CD4-positive, alpha-beta T cell treated with Interleukin-6 for 4 hours (primary cell): ENCODE measurements at places on chromosomes 7 and 10.

GRCh38 chr7:141563956-141564623 lies 12.9 kb downstream of the AGK start:
- DNase-seq: no peak

- no peak for DNase-seq
Observed at GRCh38 chr7:35699796-35700305, 4.9 kb upstream of the HERPUD2 start.

GRCh38 chr7:1536455-1536742 lies 5.9 kb downstream of the MAFK start:
- DNase-seq: no peak

DNA sequence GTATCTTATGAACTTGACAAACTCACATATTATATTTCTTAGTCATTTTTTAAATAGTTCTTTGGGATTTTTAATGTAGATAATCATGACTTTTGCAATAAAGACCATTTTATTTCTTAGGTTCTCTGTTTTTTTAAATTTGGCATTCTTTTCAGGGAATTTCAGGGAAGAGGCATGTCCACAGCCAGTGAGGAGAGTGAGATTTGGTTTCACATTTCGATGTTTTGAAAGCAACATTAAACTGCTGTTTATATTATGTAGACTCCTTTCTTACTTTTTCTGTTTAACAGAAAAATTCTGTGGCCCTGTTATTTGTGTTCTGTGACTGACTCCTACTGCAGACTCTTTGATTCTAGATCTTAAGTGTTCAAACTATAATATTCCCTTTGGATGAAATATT lies 153.7 kb downstream of the FAM107B start:
- no peak for DNase-seq

DNA sequence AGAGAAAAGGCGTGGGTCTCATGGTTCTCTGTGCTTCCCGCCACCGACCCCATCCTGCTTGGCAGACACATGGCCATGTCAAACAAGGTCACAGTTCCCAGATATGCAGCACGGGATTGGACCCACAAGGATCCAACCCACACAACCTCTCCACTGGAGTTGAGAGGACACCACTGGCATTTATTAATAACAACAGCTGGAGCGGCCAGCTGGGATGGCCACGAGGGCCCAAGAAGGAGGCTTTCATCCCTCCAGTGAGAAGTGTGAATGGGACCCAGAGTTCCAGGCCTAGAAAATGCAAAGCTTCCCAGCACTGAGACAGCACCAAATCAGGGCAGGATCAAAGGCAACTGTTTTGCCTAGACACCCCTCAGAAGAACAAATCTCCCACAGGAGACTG lies 31.5 kb downstream of the FGFR2 start:
- no peak for DNase-seq

DNA sequence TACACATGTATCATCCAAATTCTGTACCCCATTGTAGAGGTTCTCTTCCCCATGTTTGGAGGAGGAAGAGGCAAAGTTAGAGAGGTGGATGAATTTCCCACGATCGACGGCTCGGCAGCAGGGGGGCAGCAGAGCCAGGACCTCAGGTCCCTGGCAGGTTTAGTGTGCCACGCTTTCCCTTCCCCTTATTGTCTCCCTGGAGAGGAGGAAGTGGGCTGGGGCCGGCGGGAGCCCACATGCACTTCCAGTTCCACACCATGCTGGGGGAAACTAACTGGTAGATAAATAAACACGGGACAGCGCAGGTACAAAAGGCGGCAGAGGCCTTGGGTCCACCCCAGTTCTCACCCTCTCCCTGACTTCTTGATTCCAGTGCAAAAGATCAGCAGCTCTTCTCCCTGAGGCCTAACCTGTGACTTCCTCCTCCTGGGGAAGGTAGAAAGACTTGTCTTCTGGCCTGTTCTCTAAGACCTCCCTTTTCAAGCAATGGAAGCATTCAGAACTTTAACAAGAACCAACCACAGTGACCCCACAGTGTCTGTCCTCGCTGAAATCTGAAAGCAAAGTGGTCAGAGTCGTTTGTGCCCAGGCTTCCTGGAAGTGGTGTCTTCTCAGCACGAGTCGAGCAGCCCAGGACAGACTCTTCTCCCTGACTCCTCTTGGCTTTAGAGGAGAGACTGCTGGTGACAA lies 30.5 kb upstream of the SRGN start:
- no peak for DNase-seq

DNA sequence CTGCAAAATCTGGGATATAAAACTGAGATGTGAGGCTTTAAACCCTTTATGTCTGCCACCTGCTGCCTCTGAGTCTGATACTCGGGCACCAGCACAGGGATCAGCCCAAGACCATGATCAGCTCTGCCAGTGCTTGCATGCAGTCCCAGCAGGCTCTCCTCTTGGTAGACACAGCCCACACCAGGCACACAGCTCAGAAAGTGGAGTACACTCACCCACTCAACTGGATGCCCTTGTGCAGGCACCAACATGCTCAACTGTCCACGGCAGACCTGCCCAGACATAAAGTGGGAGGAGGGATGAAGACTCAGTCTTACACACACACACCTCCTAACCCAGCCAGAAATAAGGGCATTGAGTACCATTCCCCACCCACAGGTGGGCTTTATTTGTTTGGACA lies 18.2 kb upstream of the MYH16 start:
- DNase-seq: no peak

DNA sequence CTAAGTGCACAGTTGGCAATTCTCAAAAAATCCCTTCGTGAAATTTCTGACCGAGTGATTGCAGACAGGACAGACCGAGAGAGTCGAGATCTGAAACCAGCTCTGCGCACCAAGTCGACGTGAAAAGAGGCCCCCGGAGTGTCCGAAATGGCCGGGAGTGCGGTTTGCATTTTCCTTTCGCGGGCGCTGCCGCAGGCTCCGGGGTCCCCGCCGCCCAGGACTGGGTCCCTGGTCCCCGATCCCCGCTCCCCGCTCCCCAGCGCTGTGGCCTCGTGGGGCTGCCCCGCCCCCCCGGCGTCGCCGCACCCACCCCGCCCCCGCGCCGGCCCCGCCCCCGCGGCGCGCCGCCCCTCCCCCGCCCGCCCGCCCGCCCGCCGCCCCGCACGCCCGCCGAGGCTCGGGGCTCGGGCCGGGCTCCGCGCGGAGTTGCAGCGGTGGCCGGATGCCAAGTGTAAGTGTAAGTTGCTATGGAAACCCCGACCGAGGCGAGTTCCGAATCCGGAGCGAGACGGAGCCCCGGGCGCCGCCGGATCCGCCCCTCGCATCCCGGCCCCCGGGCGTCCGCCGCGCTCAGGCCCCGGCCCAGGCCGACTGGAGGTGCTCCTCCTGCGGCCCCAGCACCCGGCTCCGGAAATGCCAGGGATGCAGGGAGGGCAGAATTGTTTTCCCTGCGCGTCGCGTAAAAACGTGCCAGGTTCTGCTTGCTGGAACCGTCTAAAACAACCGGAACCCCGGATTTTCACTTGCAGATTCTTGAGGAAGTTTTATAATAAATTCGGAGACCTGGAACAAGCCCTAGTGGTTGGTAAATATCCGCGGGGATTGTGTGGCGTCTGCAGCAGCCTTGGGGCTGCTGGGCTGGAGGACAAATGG lies 4.6 kb downstream of the BMI1 start:
- peak; percentile 83 for DNase-seq

DNA sequence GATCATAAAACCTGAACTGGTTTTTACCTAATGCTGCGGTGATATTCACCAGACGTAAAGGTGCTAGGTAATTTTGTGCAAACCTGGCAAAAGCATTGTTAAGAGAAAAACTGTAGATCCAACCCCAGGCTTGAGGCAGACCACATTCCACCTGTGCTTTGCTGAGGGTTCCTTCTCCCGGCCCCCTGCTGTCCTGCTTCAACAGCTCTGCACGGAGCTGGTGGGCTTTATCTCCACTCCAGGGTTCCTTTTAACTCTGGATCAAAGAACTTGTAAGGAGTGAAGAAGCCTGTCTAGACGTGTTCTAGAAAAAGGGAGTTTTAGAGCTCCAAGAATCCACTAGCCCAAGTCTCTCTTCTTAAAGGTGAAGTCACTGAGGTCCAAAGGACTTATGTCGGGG lies 87.5 kb upstream of the NMT2 start:
- DNase-seq: no peak

GRCh38 chr10:67772894-67773511 lies 65.0 kb downstream of the DNAJC12 start:
- DNase-seq: no peak
